Activated B cell treated with CpG ODN at 0.5 μM for 24 hours (primary cell): ENCODE measurements at places on chromosomes 2 and 18. TPM values are rescaled to one million over a fixed set of nuclear protein-coding genes. Genes with fewer than 3 reads are reported as not detected.

Gene BCL11A
- 279 and 331 TPM in 2 replicates for total RNA-seq

Gene CD207
- total RNA-seq, result not detected in 2 replicates

Gene KYNU
- 43.8 and 48.0 TPM in 2 replicates for total RNA-seq

Gene RNU2-63P
- 9.7 and 19.5 TPM in 2 replicates for total RNA-seq

Gene TUBA3E
- not detected in 2 replicates for total RNA-seq

Gene HRH4
- total RNA-seq, result not detected in 2 replicates

Gene DSG3
- not detected in 2 replicates for total RNA-seq

DNA sequence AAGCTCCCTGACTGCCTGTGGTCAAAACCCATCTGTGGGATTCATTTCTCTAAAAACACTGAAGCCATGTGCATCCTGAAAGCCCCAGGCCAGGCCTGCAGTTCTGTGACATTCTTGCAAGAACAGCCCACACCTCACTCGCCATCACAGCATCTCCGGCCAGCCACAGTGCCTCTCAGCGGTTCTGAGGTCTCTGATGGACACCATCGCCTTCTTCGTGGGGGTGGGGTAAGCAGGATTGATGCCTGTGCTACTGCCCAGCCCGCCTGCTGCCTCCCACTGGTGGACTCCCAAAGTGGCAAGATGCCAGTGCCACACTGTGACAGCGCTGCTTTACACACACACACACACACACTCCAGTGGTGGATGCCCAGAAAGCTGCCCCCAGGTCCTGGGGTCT lies 5.2 kb upstream of the PRLH start:
- H3K4me3 ChIP-seq, result no peak overlapping the region
- H3K27ac ChIP-seq, result no peak overlapping the region
- peaks cover 16% of the 10 kb centered on the region for H3K27me3 ChIP-seq

- H3K36me3 ChIP-seq, result no peaks in the 10 kb centered on the region
- DNase-seq, result no peak
- H3K27ac ChIP-seq, result no peak overlapping the region
- no peaks in the 10 kb centered on the region for H3K4me1 ChIP-seq
- peaks cover 43% of the 10 kb centered on the region for H3K27me3 ChIP-seq
Observed at GRCh38 chr2:98396745-98397355, 47.8 kb upstream of the INPP4A start.

DNA sequence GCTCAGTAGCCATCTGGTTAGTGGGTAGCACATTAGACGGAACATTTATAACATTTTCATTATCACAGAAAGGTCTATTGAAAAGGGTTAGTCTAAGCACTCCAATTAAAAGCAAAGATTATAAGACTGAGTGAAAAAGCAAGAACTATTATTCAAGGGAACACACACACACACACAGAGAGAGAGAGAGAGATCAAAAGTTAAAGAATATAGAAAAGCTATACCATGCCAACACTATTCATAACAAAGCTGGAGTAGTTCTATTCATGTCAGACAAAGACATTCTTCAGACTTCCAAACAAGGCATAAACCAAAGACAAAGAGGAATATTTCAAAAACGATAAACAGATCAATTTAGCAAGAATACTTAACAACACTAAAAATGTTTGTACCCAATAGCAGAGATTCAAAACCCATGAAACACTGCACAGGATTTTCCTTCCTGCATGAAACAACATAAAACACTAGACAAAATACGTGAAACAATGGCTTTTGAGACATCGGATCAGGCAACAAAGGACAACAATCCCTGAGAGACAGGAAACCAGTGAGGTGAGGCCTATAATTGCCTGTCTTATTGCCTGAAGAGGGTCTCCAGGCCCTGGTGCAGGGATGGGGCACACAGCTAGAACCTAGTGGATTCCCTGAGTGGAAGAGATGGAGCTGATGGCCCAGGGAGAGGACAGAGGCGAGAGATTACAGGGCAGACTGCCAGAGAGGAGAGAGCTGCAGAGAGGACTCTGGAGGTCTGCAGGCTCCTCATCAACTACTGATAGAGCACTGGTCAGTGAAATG lies 83.6 kb upstream of the NPAS2 start:
- no peak for DNase-seq
- H3K36me3 ChIP-seq, result no peaks in the 10 kb centered on the region
- no peaks in the 10 kb centered on the region for H3K4me1 ChIP-seq
- H3K27ac ChIP-seq, result no peak overlapping the region
- H3K27me3 ChIP-seq, result peaks cover 29% of the 10 kb centered on the region

DNA sequence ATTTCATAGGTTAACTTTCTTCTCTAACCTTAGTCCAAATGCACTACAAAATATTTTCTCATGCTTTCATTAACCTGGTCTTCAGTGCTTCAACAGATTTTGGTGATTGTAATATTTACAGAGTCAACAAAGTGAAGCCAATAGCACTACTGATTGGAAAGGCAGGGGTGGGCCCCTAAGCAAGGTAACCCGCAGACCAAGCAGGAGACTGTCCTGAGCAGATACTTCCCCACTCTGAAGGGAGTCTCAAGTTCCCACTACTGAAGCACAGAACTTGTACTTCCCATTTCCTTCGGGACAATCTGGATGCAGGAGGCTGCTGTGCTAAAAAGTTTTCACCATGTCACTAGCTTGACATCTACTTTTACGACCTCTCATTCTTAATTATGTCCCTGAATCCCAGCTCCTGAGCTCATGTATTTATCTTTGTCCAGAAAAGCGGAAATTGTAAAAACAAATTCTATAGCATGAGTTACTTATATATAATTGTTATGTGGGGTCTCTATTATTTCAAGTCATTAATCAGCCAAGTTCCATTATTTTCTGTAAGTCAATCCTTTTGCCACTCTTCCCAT lies 311.6 kb upstream of the REV1 start:
- no peak for DNase-seq
- H3K4me3 ChIP-seq, result no peak overlapping the region
- no peak overlapping the region for H3K27ac ChIP-seq
- H3K27me3 ChIP-seq, result no peaks in the 10 kb centered on the region
- peaks cover 65% of the 10 kb centered on the region for H3K4me1 ChIP-seq

DNA sequence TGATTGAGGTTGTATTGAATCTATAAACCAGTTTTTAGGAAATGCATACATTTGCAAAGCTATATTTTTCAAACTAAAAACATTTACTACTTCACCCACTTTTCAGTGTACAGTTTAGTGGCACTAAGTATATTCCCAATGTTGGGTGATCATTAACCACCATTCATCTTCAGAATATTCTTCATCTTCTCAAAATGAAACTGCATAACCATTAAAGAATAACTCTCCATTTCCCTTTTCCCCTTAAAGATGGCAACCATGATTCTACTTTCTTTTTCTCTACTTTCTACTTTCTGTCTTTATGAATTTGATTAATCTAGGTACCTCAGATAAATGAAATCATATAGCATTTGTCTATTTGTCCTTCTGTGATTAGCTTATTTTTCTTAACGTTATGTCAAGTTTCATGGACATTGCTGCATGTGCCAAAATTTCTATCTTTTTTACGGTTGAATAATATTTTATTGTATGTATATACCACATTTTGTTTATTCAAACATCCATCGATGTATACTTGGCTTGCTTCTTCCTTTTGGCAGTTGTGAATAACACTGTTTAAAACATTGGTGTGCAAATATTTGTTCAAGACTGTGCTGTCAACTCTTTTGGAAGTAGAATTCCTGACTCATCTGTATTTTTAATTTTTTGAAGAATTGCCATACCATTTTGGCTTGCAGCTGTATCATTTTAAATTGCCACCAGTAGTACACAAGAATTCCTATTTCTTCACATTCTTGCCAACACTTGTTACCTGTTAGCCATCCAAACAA lies 104.9 kb downstream of the RPRM start:
- H3K27me3 ChIP-seq, result no peaks in the 10 kb centered on the region
- no peaks in the 10 kb centered on the region for H3K36me3 ChIP-seq
- no peak overlapping the region for H3K4me3 ChIP-seq
- DNase-seq, result no peak

DNA sequence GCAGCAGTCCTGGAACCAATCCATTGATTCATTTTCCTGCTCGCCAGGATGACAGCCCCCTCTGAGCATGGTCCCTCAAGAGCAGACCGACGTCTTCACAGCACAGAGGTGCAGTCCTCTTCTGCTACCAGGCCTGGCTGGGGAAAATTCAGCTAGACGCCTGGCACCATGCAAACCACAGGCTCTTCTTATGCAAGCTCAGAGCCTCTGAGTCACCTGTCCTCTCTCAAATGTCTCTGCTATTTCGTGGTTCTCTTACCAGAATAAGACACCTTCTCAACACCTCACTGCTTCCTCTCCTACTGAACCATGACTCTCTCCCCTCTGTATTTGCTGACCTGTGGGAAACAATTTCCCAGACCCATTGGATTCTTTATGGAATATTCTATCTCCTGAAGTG lies 79.8 kb upstream of the CYRIA start:
- H3K27me3 ChIP-seq, result peaks cover 2% of the 10 kb centered on the region
- H3K36me3 ChIP-seq, result no peaks in the 10 kb centered on the region
- DNase-seq, result no peak
- no peak overlapping the region for H3K4me3 ChIP-seq
- H3K4me1 ChIP-seq, result peaks cover 28% of the 10 kb centered on the region
- H3K27ac ChIP-seq, result no peak overlapping the region

DNA sequence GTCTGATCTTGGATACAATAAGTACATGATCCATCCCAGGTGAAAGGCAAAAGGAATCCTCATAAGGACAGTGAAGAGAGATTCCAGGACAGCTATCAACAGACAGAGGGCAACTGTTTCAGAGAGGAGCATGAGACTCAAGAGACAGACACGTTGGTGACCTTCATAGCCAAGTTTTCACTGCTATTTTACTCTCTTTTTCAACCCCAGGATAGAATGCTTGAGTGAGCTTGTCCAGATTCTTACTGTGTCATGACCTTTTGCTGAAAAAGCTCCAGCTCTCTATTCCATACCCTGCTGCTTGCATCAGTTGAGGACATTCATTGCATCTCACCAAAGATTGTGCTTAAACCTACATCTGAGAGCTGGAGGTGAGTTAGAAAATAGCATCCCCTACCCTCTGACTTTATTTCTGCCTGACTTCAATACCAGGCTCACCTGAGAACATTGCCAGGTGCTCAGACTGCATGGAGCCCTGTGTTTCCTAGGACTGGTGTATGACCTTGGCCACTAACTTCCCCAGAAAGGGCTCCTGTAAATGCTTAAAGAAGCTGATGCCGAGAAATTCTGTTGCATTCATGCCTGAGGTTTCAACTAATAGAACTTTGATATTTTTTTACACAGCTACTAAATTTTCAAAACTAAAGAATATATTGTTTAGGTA lies 70.4 kb upstream of the TMEM17 start:
- H3K4me3 ChIP-seq, result no peak overlapping the region
- peaks cover 7% of the 10 kb centered on the region for H3K27me3 ChIP-seq
- no peaks in the 10 kb centered on the region for H3K36me3 ChIP-seq
- no peak overlapping the region for H3K27ac ChIP-seq
- no peak for DNase-seq

DNA sequence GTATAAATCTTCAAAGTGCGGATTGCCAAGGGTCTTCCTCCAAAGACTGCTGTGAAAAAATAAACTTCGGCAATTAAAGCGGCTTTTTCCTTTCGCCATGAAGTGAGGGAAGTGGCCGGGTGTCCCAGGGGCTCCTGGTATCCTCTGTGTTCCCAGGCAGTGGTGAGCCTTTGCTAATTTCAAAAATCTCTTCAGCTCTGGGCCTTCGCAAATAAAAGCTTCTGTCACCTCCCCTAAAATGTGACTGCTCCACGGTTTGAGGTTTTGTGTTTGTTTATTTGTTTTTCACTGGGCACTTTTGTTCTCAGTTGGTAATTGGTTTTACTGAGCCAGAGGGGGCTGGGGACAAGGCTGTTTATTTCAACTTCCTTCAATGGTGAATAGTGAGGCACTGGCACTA lies 270.1 kb upstream of the POU3F3 start:
- H3K27me3 ChIP-seq, result no peaks in the 10 kb centered on the region
- H3K27ac ChIP-seq, result no peak overlapping the region
- no peaks in the 10 kb centered on the region for H3K36me3 ChIP-seq
- no peaks in the 10 kb centered on the region for H3K4me1 ChIP-seq
- no peak for DNase-seq
- no peak overlapping the region for H3K4me3 ChIP-seq

DNA sequence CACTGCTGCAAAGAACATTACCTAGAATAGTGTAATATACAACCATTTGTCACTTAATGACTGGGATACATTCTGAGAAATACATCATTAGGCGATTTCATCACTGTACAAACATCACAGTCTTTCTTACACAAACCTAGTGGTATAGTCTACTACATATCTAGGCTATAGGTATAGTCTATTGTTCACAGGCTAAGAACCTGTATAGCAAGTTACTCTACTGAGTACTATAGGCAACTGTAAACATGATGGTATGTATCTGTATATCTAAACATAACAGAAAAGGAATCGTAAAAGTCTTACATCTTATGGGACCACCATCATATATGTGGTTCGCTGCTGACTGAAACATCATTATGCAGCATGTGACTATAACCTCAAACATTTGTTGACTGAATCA lies 21.4 kb downstream of the SP3 start:
- no peak overlapping the region for H3K27ac ChIP-seq
- peaks cover 35% of the 10 kb centered on the region for H3K36me3 ChIP-seq
- H3K4me3 ChIP-seq, result no peak overlapping the region
- H3K27me3 ChIP-seq, result no peaks in the 10 kb centered on the region

DNA sequence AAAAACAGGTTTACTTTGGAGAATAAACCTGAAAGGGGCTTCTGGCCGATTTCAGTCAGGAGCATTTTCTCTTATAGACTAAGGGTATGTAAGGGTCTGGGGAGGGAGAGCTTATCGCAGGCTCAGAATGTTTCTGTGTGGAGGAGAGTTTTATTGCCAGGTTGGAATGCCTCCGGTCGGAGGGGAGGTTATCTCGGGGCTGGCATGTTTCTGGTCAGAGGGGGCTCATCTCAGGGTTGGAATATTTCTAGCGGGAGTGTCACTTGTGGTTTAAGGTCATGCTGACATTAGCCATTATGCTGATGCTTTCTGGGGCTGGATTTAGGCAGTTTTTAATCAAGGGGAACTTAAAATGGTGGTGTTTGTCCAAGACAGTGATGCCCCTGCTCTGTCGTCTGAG lies 333.6 kb downstream of the METTL4 start:
- no peaks in the 10 kb centered on the region for H3K4me1 ChIP-seq
- no peak for DNase-seq
- no peak overlapping the region for H3K4me3 ChIP-seq

GRCh38 chr2:226048611-226049010 lies 649.1 kb downstream of the NYAP2 start:
- H3K4me3 ChIP-seq, result no peak overlapping the region
- H3K4me1 ChIP-seq, result no peaks in the 10 kb centered on the region
- H3K27ac ChIP-seq, result no peak overlapping the region
- H3K36me3 ChIP-seq, result no peaks in the 10 kb centered on the region
- DNase-seq, result no peak
- no peaks in the 10 kb centered on the region for H3K27me3 ChIP-seq

- H3K36me3 ChIP-seq, result no peaks in the 10 kb centered on the region
- H3K4me3 ChIP-seq, result no peak overlapping the region
- H3K27ac ChIP-seq, result no peak overlapping the region
- no peak for DNase-seq
- no peaks in the 10 kb centered on the region for H3K4me1 ChIP-seq
Observed at GRCh38 chr2:142803158-142803557, 74.3 kb upstream of the KYNU start.
